ENCODE measurements at places on chromosomes 3 and 15.

- no peak for DNase-seq
Observed at GRCh38 chr3:95394286-95394685, 1331.4 kb downstream of the NSUN3 start.

GRCh38 chr3:124928333-124929202 is 6.0 kb downstream of the MUC13 start:
- DNase-seq, result peak; percentile 17

DNA sequence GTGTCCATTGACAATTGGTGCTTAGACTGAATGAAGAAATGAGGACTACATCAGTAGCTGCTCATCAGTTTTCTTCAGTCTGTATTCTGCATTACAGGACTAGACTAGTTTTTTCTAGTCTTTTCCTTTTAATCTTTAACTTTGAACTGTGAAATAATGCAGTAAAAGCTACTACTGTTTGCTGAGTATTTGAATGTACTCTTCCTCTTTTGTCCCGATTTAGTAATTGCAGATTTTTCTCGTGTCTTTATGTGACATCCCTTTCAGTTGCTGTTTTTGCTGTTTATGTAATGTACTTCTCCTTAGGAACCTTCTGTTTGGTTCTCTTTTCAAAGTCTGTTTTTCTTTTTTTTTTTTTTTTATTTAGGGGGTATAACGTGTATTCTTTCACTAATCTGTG is 17.4 kb downstream of the MFSD1 start:
- DNase-seq, result no peak

- no peak for DNase-seq
Observed at GRCh38 chr15:73838831-73839426, 34.4 kb upstream of the TBC1D21 start.

DNA sequence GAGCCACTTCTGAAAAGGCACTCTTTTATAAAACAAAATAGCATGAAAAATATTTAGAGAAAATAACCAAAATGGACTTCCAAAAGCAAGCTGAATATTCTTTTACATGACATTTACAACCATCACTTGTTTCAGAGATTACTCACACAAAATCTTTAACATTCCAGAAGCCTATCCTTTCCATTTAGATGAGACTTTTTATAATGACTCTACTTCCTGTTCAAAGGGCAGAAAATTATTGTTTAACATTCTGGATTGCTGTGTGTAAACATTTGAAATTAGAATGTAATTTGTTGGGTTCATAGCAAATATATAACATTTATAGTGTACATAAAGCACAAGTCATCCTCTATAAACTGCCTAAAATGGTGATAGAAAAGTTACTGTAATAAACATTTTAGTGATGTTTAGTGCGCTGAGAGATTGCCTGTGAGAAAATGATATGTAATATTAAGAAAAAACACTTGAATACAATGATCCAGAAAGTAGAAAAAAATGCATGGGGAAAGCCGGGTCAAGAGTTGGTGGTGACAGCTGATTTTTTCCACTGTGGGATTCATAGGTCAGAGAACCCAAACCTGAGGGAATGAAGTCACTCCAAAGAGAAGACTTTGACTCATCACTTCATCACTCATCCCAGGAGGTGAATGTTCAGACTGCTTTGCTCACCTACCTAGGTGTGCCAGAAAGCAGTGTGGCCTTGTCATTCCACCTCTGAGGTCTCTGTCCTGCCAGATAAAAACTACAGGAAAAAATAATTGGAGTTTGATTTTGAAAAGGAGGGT is 305.8 kb downstream of the ARPP21 start:
- DNase-seq, result no peak

GRCh38 chr15:32722136-32722535 is 4.3 kb downstream of the GREM1 start:
- no peak for DNase-seq
